DMS79 treated with DMSO at 0.1 percent for 48 hours (cell line): ENCODE measurements at places on chromosomes 3 and 15.

GRCh38 chr3:186882881-186883685, 40.6 kb downstream of the ADIPOQ start:
- DNase-seq, result no peak

- no peak for DNase-seq
These were observed 801.2 kb upstream of the ARPP21 start for GRCh38 chr3:34837848-34838741.

GRCh38 chr3:84943379-84943778, 15.4 kb upstream of the CADM2 start:
- DNase-seq, result no peak

DNA sequence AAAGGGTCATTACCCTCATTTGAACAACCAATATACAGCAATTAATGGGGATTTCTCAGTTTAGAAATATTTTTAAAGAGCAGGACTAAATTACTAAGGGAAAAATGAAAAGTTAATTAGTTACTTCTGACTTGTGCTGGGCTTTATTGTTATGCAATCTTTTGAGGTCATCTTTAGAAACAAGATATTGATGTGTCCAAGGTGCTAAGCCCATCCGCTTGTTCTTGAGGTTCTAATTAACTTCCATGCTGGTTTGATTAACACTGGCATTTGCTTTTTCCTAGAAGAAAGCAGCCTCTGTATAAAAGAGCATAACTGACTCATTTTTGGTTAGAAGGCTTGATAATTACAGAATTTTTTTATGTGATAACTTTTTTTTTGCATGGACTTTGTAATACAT, 256.5 kb upstream of the AGTR1 start:
- DNase-seq, result no peak

- DNase-seq, result no peak
These were observed 10.6 kb upstream of the SLC6A1 start for GRCh38 chr3:10981961-10982360.

GRCh38 chr3:120163026-120163425, 68.8 kb upstream of the GSK3B start:
- no peak for DNase-seq
